ENCODE measurements at places on chromosomes 11 and 22. TPM values are rescaled to one million over a fixed set of nuclear protein-coding genes. Genes with fewer than 3 reads are reported as not detected.

DNA sequence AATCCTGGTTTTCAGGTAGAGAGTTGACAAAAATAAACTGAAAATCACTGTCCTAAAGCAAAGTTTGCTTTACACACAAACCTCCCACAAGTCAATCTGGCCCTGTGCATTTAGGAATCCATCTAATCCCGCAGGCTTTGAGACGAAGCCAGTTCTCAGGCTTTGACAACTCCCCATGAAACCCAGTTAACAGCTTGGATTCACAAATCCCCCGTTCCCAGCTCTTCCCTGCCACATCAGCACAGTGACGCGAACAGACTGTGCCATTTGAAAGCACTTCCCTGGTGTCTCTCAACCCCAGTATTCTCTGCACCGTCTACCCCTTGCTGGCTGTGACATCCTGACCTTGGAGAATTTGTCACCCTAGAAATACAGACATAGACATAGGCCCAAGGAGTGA lies 117.8 kb downstream of the OPCML start:
- DNase-seq = no peak

PANX3 gene
- not detected for total RNA-seq

GRCh38 chr11:21865541-21865940 lies 327.3 kb upstream of the ANO5 start:
- DNase-seq = no peak

PLA2G3 gene
- total RNA-seq = not detected

DNA sequence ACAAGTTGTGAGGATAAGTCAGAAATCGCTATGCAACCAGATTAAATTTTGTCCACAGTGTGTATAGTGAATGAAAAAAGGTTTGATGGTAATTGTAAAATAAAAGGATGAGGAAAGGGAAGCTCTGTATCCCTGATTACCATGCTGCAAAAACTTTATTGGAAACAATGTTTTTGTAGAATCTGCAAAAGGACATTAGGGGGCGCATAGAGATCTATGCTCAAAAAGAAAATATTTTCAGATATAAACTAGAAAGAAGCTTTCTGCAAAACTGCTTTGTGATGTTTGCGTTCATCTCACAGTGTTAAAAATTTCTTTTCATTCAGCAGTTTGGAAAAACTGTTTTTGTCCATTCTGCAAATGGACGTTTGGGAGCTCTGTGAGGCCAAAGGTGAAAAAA lies 390.5 kb downstream of the OR4C45 start:
- DNase-seq = no peak

All from activated CD4-positive, alpha-beta T cell treated with anti-CD3 and anti-CD28 coated beads for 36 hours (primary cell).